Activated CD4-positive, alpha-beta T cell treated with anti-CD3 and anti-CD28 coated beads, Interleukin-2, amount 50 U/mL, for 1 hour (primary cell): ENCODE measurements at places on chromosomes 6 and 20.

DNA sequence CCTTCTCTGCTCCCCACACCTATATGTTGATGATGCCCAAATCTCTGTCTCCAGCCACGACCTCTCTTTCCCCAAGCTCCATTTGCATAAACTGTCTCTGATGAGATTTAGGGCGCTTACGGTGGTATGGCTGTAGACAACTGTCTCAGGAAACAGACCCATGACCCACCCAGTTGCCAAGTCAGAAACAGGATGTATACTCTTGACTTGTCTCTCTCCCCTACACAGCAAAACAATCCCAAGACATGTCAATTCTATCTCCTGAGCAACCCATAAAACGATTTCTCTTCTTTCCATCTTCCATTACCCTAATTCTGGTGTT lies 13.9 kb downstream of the GNL1 start:
- DNase-seq, result peak; percentile 19

DNA sequence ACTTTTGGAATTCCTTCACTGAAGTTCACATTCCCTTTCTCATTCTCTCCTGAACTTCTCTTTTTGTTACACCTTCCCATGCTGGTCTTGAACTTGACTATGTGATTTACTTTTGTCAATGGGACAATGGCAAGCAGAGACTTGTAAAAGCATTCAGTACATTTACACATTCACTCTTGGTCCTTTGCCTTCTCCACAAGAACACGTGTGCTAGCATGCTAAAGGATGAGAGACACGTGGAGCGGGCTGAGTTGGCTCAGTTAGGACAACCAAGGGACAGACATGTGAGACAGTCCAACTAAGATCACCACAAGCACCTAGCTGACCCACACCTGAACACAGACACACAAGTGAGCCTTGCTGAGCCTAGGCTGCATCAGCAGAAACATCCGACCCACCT lies 91.3 kb upstream of the PAK5 start:
- DNase-seq, result no peak

DNA sequence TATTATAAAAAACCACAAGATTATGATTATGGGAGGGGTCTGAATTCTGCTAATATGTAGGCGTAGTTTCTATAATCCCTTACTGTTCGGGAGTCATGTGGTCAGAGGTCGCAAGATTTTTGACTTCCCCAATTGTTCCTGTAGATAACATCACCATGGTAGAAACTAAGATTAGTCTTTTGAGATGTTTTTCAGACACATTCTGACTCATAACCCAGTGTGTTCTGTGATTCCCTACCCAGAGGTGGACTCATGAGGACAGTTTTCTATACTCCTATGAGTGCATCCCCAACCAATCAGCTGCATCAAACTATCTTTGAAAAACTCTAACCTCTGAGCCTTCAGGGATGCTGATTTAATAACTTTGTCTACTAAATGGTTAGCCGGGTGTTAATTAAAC lies 175.5 kb downstream of the RFPL4B start:
- DNase-seq, result no peak

GRCh38 chr6:169943241-169944060 lies 192.0 kb downstream of the ERMARD start:
- DNase-seq, result no peak

GRCh38 chr6:72363844-72364740 lies 257.8 kb upstream of the KCNQ5 start:
- DNase-seq, result no peak

- DNase-seq, result no peak
These were observed 108.9 kb upstream of the BTBD3 start for GRCh38 chr20:11808841-11809240.
